Right ventricle myocardium superior (tissue), 1 donor: ENCODE measurements at places on chromosomes 7 and 10. TPM values are rescaled to one million over a fixed set of nuclear protein-coding genes. Genes with fewer than 3 reads are reported as not detected.

- DNase-seq = no peak
Observed at GRCh38 chr7:117384688-117385362, 42.5 kb downstream of the ASZ1 start.

GRCh38 chr10:83248106-83248631 is 891.1 kb upstream of the GHITM start:
- DNase-seq = no peak

DNA sequence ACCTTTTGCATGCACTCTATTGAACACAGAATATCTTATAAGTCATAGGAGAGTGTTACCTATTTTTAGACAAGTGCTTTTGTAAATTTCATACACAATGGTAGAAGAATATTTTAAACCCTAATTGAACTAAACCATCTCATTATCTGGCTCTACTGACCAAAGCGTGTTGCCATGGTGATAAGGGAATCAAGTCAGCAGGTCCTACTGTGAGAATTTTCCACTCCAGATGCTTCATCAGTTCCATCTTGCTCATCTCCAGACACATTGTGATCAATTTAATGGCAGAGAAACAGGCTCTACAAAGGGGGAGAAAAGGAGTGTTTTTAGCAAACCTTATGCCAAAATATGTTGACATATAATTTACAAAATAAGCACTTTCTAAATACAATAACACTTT is 621.9 kb upstream of the GHITM start:
- no peak for DNase-seq

DNA sequence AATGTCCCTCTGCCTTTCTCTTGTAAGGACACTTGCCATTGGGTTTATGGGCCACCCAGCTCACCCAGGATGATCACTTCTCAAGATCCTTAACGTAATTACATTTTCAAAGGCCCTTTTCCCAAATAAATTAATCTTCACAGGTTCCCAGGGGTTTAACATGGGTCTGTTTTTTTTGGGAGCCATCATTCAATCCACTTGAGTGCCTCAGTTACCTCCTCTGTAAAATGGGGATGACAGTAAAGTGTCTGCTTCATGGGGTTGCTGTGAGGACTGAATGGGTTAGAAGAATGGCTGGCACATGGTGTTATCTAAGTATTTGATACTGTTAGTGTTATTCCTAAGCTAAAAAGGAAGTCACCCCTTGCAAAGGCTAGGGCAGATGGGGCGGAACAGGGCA is 7.4 kb downstream of the C10orf105 start:
- DNase-seq = no peak

IRF5 gene
- total RNA-seq = 1.9 TPM

GRCh38 chr7:151930026-151930653 is 26.1 kb upstream of the GALNTL5 start:
- no peak for DNase-seq

GRCh38 chr7:142885311-142886230 is at the start of gene TRPV6:
Gene TRPV6, minus strand, starts transcription at chr7:142885745.
- no peak for DNase-seq

- no peak for DNase-seq
Observed at GRCh38 chr7:898855-899681, 22.7 kb downstream of the GET4 start.

- DNase-seq = no peak
Observed at GRCh38 chr10:49661140-49661856, 18.2 kb upstream of the C10orf53 start.

DNA sequence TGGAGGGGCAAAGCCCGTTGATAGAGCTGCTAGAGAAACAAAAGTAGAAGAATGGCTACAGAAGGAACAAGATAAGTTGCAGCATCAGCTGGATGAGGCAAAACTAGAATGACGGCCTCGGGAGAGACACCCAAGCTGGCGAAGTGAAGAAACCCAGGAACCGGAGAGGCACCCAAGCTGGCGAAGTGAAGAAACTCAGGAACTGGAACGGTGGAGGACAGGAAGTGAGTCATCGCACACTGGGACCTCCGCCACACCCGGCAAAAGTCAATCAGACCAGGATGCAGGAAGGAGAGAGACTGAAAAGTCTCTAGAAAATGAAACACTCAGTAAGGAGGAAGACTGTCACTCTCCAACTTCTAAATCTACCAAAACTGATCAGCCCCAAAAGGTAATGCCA is 133.0 kb upstream of the NEBL start:
- DNase-seq = no peak

GRCh38 chr10:109664554-109664953 is 258.8 kb downstream of the XPNPEP1 start:
- DNase-seq = no peak

GRCh38 chr7:95342642-95343307 is 18.4 kb upstream of the PON1 start:
- DNase-seq = no peak

ACTL6B gene
- not detected for total RNA-seq

DNA sequence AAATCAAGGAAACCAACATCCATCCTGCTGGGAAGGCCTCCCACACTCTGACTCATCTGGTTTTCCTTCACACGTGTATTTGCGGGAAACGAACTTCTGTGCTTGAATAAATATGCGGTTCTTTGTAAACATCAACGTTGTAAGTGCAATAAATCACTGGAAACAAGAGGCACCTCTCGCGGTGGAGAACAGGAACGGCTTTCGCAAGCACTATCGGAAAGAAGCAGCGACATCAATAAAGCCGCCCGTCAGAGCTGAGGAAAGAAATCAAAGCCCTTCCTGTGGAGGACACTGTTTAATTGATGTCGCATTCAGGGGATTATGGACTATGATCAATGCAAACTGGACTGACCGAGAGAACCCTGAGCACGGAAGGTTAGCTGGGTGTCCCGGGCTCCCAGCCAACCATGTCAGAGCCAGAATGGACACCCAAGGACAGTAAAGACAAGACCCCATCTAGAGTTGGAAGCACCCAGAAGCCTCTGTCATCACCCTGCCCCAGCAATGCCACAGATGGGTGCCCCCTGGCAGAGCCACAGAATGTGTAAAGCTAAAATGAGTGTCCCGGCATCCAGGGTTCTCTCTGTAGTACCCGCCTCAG is 37.6 kb downstream of the OAT start:
- no peak for DNase-seq

- DNase-seq = no peak
Observed at GRCh38 chr7:22972207-22972606, 41.7 kb downstream of the HYCC1 start.

ARPC1B gene
- 40.6 TPM for total RNA-seq

- DNase-seq = no peak
Observed at GRCh38 chr10:32882076-32882475, 76.0 kb downstream of the ITGB1 start.

GPER1 gene
- total RNA-seq = 2.5 TPM

- DNase-seq = no peak
Observed at GRCh38 chr10:49397036-49397999, 1.4 kb upstream of the DRGX start.
